ENCODE measurements at places on chromosomes 11 and 22. TPM values are rescaled to one million over a fixed set of nuclear protein-coding genes. Genes with fewer than 3 reads are reported as not detected.

KRTAP5-11 gene
- total RNA-seq, result not detected

IL18 gene
- not detected for total RNA-seq

MMP27 gene
- total RNA-seq, result not detected

DTX4 gene
- total RNA-seq, result 0.05 TPM

KIF18A gene
- 13.1 TPM for total RNA-seq

OR52I2 gene
- total RNA-seq, result not detected

SEPTIN3 gene
- 7.9 TPM for total RNA-seq

RNF121 gene
- 65.8 TPM for total RNA-seq

ALG9 gene
- total RNA-seq, result 31.8 TPM

ANO9 gene
- 33.1 TPM for total RNA-seq

LRRN4CL gene
- 0.17 TPM for total RNA-seq
